ENCODE measurements at places on chromosomes 1 and 21. TPM values are rescaled to one million over a fixed set of nuclear protein-coding genes. Genes with fewer than 3 reads are reported as not detected.
A peak's percentile ranks its signal among the peaks of the same experiment; 100 is the strongest.

- DNase-seq, result no peak
Measured at GRCh38 chr1:244863491-244864252, 671 bp downstream of the HNRNPU start.

Gene GPR153
- total RNA-seq, result 5.7 TPM

Gene NOS1AP
- total RNA-seq, result 4.1 TPM

GRCh38 chr1:41547336-41547735 lies 62.9 kb upstream of the EDN2 start:
- no peak for DNase-seq

Gene MAP3K7CL
- total RNA-seq, result 15.3 TPM

GRCh38 chr1:57599236-57599994 lies 175.6 kb upstream of the DAB1 start:
- no peak for DNase-seq

- DNase-seq, result no peak
Measured at GRCh38 chr1:205454903-205455335, 926 bp downstream of the BLACAT1 start.

DNA sequence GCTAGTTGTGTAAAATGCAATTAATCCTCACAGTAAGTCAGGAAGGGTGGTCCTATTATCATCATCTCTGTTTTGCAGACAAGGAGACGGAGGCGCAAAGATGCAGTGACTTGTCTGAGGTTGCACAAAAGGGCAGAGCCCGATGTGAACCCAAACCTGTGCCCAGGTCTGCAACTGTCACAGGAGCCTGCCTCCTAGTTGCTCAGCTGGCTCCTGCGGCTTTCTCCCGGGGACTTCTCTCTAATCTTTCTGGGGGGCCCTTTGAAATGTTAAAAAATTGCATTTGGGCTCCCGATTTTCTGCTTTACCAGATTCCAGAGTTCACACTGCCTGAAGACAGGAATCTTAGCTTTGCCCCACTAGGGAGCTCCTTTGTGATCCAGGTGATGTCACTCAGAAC lies 9.4 kb downstream of the CNR2 start:
- DNase-seq, result no peak

DNA sequence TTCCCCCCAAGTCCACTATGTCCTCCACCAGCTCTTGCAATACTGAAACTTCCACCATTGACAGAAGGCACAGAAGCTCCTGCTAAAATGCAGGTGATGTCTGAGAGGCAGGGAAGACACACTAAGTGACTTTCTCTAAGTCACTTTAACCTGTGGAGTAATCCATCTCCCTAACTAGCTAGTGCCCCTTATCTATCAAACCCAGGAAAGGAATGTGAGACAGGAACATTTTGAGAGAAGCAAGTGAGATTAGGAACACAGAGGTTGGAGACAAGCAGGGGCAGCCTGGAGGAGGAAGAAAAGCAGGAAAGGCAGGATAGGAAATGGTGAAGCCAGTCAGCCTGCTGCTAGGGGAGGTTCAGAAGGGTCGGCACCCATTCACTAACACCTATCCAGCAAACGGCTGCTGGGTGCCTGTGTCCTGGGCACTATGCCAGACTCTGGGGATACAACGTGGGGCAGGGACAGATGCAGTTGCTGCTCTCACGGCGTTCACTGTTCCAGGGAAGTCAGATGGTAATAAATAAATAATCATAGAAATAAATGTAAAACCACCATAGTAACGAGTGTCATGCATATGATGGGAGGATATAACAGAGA lies 7.0 kb downstream of the GPA33 start:
- DNase-seq, result no peak

DNA sequence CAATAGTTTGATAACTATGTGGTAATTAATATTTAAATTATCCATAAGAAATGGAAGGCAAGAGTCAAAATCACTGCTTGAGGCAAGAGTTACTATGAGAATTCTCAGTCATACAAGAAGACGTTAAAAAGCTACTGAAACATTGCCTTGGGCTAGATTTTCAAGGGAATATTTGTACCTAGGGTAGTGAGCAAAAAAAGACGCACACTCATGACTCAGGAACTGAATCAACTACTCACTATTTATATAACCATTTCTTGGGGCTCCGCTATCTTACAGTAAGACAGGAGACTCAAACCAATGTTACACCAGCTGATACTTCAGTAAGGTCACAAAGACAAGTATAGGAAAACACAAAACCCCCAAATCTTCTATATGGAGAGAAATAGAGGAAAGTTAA lies 151.5 kb upstream of the RNPC3 start:
- DNase-seq, result no peak

DNA sequence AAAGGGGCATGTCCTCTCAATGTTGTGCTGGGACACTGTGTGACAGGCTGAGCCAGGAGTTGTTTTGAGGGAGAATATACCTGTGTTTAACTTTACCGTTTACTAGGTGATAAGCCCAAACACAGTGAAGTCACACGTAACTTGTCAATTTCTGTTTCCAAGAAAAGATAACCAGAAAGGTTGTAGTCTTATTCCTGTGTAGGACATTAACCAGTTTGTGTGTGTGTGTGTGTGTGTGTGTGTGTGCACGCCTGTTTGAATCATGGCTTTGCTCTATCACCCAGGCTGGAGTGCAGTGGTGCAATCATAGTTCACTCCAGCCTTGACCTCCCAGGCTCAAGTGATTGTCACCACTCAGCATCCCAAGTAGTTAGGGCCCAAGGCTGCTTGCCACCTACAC lies 83.6 kb downstream of the MRPS6 start:
- no peak for DNase-seq

DNA sequence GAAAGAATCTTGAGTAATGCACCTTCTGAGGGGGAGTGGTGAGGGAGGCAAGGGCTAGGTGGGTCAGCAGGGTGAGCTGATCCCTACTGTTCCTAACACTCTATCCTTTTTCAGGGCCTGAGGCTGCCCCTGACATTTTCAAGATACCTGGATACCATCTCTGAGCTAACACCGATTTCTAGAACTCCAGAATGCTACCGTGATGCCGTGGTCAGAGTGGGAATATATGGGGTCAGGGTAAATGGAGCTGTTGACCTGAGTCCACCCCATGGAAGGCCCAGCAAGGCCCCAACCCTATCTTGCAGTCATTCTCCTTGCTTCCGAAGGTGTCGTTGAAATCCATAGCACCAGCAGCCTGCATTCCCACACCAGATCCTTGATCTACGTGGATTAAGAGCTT lies 18.0 kb upstream of the PTPRF start:
- peak; percentile 6 for DNase-seq

GRCh38 chr1:200909071-200909470 lies 14.4 kb downstream of the INAVA start:
- DNase-seq, result no peak

DNA sequence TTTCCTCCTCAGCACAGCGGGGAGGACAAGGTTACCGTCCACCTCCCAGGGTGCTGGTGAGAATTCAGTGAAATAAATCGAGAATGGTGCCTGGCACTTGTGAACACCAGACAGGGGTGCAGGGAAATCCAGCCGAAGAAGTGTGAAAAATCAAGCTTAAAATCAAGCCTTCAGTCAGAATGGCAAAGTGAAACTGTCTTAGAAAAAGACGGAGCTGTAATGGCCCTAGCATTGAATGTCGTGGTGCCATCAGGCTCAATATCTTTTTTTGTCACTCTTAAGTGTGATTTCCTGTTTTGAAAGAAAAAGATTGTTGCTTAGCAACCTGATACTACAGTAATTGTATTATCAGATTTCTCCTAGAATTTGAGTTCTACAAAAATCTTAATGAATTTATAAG lies 22.1 kb downstream of the EDARADD start:
- DNase-seq, result no peak

- no peak for DNase-seq
Measured at GRCh38 chr1:113797472-113797871, 14.8 kb downstream of the RSBN1 start.

- DNase-seq, result no peak
Measured at GRCh38 chr1:21751281-21751680, 31.7 kb downstream of the USP48 start.

- peak; percentile 80 for DNase-seq
Measured at GRCh38 chr1:214281021-214281719, at the start of gene SMYD2. Gene SMYD2, plus strand, starts transcription at chr1:214281159. Its CDS starts 96 bp downstream, at chr1:214281255.

Gene SLC35F3
- 0.43 TPM for total RNA-seq

DNA sequence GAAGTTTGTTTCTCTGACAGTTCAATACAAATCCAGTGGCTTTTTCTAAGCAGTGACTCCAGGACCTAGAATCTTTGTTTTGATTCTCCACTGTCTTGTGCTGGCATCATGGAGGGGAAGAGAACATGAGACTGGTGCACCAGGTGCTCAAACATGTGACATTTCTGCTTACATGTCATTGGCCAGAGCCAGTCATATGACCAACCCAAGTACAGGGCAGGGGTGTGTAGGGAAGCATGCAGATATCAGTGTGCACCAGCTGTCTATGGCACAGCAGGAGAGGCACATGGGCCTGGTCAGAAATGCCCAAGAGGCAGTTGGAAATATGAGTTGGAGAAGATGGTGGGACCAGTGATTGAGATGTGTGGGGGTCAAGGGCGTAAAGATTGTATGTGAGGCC lies 297.0 kb downstream of the HHAT start:
- no peak for DNase-seq

GRCh38 chr1:221839782-221840395 lies 98.0 kb upstream of the DUSP10 start:
- peak; percentile 23 for DNase-seq

Data from testis (tissue), 5 donors.